Nucleus accumbens (tissue), 56 donors: ENCODE measurements at places on chromosomes 7 and 10.
A peak's percentile ranks its signal among the peaks of the same experiment; 100 is the strongest.

DNA sequence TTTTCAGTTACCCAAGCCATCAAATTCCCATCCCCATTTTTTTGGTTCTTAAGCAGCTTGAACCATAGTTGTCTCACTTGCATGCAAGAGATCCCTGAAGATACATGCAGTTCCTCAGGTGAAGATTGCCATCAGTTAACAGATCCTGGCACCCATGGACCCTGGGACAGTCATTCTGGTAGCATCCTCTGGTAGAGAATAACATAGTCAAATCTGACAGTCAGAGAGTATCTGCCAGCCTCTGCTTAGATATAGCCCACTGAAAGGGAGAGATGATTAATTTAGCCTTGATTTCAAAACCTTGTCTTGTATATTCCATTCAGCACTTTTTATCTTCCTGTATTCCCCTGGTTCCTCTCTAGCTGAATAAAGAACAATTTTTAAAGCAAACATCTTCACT, 280.4 kb downstream of the KCNMA1 start:
- DNase-seq = no peak

GRCh38 chr7:112635742-112636141, 154.5 kb downstream of the TMEM168 start:
- no peak for DNase-seq

DNA sequence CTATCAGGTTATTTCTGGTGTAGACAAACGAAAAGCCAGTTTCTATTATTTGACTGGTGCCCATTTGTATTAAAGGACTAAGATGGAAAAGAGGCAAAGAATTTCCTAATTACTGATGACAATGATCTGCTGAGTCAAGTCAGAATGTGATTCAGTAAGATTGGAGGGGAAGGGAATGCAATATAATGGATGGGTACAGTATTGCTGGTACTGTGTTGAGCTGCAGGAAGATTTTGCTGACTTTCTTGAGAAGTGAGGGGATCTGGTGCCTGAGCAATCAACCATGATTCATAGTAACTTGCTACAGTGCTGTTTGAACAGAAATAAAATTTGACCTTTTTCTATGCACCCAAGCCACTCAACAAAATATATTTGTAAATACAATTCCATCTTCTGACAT, 139.1 kb upstream of the RHEB start:
- DNase-seq = no peak

- DNase-seq = no peak
Measured at GRCh38 chr10:4947635-4948596, 15.3 kb upstream of the AKR1C1 start.

- DNase-seq = no peak
Measured at GRCh38 chr7:109745677-109746410, 1176.2 kb downstream of the DNAJB9 start.

DNA sequence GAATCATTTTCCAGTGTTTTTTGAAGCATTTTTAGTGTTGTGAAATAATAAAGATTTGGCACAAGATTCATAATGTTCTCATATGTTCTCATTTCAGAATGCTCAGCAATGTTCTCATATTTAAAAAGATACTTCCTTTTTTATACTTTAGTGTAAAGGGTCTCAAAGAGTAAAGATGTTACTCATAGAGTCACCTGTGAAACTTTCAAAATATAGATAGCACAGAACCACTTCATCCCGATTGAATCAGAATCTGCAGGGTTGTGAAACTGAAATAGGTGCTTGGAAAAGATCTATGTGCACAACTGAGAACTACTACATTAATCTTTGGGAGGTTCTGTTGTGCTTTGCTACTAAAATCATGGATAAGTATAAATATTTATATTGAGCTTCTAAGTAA, 144.7 kb downstream of the MDFIC start:
- no peak for DNase-seq

GRCh38 chr10:76049581-76050290, 618.3 kb downstream of the LRMDA start:
- DNase-seq = no peak

DNA sequence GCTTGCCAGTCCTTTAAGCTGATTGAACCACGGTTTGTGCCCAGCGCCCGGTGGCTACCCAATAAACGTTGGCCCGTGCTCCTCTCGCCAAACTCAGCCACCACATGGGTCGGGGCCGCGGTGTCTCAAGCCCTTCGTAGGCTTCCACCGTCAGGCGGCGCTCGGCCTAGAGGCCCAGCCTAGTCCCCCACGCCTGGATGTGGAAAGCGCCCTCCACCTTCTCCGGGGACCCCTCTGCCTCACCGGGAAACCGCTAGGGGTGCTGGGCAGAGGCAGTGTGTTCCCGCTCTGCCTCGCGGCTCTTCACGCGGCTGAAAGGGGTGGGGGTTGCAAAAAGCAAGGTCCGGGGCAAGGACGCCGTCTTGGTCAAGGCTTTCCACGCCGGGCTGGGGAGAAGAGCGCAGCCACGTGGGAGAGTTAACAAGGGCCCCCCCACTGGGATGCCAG, 29.8 kb downstream of the LEP start:
- DNase-seq = no peak

DNA sequence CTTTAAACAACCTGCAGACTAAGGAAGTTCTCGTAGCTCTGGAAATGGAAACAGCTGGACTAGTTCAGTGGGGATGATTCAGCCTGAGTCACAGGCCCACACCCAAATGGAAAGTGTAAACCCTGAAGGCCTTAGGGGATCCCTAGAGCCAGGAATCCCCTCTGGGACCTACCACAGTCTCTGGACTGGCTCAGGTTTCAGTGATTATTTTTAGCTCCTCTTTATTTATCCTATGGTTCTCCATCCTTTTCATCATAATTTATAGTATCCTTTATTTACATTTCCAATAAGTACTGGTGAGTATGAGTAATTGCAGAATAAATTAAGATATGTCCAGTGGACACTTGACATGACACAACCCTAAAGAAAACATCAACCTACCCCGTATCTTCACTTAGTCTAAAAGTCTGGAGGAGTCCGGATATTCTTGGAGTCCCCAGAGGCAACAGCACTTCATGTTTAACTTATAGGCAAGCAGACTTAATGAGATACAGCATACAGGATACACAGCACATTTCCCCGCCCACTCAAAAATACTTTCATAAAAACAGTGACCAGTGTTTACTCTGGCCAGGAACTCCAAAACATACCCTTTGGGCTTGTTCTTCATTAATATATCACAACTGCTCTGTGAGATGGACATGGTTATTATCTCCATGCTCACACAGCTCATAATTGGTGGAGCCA, 28.4 kb upstream of the SEMA3E start:
- DNase-seq = no peak

- DNase-seq = no peak
Measured at GRCh38 chr10:89602919-89603318, 42.1 kb downstream of the PANK1 start.

DNA sequence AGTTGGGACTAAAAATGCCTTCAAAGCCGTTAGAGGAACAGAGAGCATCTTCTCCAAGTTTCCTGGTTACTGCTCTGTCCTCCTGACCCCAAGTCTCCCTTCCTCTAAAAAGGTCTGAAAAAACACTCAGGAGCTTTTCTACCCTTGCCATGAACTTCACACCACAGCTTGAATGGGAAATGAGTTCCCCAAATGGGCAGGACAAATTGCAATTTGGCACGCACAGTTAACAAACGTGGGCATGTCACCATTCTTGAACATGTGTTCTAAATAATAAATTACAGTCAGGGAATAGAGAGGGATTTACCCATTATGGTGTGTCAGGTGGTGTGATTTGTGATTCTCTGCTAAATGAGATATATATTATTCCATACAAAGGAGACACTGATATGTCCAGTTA, 91.2 kb upstream of the WNT16 start:
- no peak for DNase-seq

- peak; percentile 21 for DNase-seq
Measured at GRCh38 chr7:139231513-139232376, 708 bp downstream of the UBN2 start.

DNA sequence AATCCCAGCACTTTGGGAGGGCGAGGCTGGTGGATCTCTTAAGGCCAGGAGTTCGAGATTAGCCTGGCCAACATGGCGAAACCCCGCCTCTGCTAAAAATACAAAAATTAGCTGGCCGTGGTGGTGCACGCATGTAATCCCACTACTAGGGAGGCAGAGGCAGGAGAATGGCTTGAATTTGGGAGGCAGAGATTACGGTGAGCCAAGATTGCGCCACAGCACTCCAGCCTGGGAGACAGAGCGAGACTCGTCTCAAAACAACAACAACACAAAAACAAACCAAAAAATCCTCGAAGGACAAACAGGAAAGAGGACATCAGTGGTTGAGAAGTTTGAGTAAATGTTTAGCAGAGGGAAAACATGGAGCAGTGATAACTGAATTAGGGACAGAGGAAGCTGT, 52.3 kb upstream of the FAM3C start:
- no peak for DNase-seq

- no peak for DNase-seq
Measured at GRCh38 chr7:98051118-98051744, 55.4 kb upstream of the LMTK2 start.

GRCh38 chr7:51029131-51029530, 246.4 kb upstream of the GRB10 start:
- DNase-seq = no peak

DNA sequence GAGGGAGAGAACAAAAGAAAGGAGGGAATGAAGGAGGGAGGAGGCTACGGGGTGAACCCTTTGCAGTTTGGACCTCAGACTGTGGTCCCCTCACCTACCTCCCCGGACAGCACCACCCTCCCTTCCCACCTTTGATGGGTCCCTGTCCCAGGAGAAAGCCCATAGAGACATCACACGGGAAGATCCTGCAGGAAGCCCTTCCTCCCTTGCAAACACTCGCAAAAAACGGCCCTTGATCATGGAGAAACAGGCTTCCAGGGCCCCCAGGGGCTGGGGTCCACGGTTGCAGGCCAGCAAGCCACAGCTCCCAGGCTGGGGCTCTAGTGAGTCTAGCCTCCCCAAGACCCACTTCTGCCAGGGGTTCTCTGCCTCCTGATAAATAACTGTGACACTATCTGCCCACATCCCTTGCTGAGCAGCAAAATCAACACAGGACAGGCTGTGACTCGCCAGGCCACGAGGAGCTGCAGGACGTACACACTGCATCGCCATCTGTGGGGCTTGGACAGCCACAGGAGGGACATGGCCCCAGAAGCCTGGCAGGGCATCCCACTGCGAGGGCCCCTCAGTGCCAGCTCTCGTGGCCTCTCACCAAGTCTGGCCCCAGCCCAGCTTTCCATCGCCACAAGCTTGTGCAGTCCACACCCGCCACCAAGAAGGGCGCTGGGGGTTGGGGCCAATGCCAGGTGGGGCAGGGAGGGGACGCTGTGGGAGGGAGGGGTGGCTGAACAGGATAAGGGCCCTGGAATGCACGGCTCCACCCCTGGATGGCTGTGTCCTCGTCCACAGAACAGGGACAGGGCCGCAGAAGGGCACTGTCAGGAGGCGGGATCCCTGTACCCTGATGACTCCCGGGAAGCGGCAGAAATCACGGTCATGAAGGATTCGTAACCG, 34.2 kb downstream of the PDGFA start:
- DNase-seq = no peak

DNA sequence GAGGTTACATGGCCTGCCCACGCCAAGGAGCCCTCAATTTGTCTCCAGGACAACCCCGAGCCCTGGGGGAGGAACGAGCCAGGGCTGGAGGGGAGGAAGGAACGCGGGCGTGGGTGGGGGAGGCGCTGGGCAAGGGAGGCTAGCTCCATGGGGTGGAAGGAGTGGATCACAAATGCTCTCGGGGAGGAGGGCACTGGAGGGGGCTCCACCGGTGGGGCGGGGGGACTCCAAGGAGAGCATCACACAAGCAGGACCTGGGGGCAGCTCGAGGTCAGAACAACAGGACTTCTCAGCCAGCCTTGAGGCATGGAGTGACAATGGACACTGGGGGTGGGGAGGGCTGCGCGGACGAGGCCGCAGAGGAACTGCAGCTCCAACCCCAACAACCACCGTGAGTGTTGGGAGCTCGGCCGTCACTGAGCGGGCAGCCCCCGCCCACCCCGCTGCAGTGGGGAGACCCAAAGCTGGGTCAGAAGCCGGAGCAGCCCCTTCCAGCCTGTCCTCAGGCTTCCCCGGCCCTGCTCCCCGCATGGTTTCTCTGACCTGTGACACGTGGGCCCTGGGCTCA, 41.1 kb downstream of the STK32C start:
- no peak for DNase-seq

GRCh38 chr10:46229144-46229563, 57.6 kb upstream of the ANTXRL start:
- no peak for DNase-seq

DNA sequence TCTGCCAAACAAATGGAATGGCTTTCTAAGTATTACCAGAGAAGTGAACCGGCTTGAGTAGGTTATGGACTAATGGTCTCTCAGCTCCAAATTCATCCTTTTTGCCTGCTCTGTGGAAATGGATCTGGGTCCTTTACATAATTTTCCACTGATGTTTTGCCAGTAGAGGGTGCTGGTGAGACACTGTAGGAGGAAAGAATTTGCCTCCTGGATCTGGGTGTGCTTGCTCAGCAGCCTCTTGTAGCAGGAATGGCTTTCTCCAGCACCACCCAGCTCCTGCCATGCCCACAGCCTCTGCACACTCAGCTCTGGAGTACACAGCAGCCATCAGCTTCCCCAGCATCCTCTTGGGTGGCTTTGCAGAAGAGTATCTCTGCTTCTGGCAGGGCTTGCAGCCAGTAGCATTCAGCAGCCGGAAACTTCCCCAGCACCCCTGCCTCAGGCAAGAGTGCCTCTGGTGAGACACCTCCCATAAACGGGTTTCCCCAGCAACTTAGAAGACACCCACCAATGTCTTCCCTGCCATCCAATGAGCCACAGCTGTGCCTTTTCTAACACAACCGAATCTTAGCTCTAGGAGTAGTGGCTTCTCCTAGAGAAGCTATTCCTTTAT, 235.0 kb upstream of the PLPP4 start:
- DNase-seq = no peak

GRCh38 chr10:124116771-124117510, 23.5 kb upstream of the CHST15 start:
- no peak for DNase-seq

GRCh38 chr7:88599528-88599927, 160.0 kb upstream of the ZNF804B start:
- no peak for DNase-seq

DNA sequence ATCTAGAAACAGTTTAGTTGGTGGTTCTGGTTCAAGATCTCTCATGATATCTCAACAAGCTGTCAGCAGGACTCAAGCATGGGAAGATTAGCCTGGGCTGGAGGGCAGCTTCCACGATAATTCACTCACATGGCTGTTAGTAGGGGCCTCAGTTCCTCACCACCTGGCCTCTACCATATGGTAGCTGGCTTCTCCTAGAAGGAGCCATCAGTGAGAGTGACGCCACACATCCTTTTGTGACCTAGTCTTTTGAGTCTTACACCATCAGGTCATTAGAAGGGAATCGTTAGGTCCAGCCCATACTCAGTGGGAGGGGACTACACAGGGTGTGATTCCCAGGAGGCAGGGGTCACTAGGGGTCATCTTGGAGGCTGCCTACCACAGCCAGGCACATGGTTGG, 239.3 kb upstream of the PLPP4 start:
- no peak for DNase-seq

- no peak for DNase-seq
Measured at GRCh38 chr10:101341438-101341837, 12.5 kb upstream of the BTRC start.

GRCh38 chr10:4170181-4170580, 385.2 kb upstream of the KLF6 start:
- DNase-seq = no peak
